Stimulated activated CD4-positive, alpha-beta T cell treated with anti-CD3 and anti-CD28 coated beads, Interleukin-12 subunit alpha, Interleukin-12 subunit beta, amount 100 ng/mL, for 4 hours (primary cell): ENCODE measurements at places on chromosomes 3 and 15.

DNA sequence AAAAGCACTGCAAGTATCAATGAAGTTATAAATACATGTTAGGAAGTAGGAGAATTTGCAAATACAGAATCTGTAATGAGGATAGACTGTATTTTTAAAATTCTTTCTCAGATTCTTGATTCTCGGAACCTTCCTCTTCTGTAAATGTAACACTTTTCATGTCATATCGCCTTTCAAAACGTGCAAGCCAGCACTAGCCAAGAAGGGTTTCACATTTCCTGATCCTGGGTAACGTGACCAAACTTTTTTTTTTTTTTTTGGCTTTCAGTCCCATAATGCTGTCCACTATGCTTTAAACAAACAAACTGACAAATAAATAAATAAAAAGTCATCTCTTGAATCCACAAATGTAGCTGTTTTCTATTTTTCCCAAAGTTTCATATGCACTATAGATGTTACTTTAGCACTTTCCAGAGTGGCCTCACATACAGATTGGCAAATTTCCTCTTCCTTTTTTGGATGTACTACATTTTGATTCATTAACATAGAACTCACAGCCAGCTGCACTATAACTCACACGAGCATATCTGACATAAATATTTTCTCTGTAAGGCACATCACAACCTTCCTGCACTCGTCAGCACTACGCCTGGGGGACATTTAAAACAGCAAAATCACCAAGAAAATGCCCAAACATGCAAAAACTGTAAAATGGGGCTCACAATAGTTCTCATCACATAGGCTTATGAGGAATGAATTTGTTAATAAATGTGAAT, 208.1 kb downstream of the OSBPL10 start:
- DNase-seq, result no peak

DNA sequence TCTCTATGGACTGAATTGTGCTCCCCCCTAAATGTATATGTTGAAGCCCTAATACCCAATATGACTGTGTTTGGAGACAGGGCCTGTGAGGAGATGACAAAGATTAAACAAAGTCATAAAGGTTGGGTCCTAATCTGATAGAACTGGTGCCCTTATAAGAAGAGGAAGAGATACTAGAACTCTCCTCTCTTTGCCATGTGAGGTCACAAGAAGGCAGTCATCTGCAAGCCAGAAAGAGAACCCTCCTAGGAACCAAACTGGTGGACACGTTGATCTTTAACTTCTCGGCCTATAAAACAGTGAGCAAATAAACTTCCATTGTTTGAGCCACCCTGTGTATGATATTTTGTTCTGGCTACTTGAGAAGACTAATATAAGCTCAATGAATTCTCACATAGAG, 31.6 kb upstream of the ENTPD3 start:
- no peak for DNase-seq

DNA sequence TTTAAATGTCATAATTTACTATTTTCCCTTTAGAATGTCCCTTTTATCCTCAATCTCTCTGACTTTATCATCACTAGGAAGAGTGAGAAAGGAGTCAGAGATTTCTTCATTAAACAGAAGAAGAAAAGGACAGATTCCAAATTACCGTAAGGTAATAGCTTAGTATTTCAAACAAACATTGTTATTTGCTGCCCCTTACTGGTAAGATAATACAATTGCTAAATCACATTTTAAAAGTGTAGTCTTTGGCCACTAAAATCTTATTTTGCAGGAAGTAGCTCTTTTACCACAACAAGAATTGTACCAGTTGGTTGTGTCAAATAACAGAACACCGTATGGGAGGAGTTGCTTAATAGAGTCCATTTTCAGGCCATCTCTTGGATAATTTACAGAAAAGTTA, 53.7 kb downstream of the CGGBP1 start:
- no peak for DNase-seq

GRCh38 chr3:4323246-4324027, 20.3 kb downstream of the SETMAR start:
- no peak for DNase-seq

DNA sequence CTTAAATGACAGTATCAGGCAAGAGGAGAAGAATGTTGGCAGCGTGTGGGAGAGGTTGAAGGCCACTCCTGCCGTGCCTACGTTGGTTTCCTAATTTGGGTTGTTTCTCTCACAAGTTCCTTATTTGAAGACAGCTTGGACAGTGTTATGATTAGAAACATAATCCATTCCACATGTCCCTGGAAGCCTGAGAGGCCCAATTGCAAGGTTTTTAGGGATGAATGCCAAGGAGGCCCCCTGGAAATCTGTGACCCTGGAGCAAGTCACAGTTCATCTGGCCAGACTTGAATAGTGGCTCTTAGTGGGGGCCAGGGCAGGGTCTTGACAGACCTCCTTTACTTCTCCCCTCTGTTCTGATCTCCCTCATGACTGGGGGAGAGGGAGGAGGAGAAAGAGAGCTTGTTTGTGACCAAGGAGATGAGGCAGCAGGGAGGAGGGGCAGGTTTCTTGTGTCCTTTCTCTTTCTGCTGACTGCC, 584.4 kb upstream of the TBL1XR1 start:
- no peak for DNase-seq

DNA sequence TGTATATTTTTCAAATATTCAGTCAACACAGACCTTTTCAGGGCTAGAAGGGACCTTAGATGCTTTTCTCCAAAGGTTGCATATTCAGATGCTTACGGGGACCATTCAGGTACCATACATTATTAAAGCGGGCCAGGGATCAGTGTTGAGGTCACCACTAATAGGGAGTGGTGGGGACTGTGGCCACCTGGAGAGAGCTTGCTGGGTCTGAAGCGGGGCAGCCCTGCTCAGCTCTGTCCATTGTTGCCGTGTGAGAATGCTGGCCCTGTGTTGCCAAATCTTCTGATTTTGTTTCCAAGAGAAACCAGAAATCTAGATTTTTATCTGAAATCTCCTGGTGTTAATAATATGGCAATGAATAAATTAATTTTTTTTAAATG, 23.7 kb downstream of the ABHD2 start:
- DNase-seq, result no peak
